NCI-H146 (cell line): ENCODE measurements at places on chromosomes 7 and 10.

- no peak for DNase-seq
Measured at GRCh38 chr10:113982769-113983168, 60.9 kb upstream of the ADRB1 start.

- no peak for DNase-seq
Measured at GRCh38 chr10:59283456-59284091, 78.8 kb downstream of the FAM13C start.

DNA sequence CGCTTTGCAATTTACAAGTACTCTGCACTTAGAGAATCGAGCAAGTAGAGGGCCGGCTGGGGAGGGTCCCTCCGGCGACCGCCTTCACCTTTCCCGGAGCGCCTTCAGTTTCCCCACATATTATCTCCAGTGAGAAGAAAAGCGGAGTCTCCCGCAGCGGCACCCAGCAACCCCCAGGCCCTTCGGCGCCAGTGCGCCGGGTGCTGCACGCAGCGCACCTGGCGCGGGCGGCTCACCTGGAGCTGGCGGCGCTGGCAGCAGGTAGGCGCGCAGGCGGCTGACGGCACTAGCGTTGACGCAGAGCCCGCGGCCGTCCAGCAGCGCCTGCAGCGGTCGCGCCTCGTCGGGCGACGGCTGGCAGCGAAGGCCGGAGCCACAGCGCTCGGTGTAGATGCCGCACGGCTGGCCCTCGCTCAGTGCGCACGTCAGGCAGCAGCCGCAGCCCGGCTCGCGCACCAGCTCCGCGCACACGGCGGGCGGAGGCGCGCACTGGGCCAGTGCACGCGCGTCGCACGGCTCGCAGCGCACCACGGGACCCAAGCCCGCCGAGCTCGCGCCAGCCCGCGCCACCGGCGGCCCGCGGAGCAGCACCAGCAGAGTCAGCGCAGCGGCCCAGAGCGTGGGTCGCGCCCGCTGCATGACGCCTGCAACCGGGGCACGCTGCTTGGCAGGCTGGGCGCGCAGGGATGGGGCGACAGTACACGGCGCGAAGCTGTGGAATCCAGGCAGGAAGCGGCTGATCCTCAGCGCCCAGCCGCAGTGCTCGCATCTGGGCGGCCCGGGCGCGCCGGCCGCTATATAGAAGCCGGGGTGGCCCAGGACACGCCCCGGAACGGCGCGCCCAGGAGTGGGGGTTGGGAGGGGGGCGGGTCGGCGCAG is at the start of gene IGFBP3:
IGFBP3 (minus strand) TSS at position 771 of the 879 bp plus-strand sequence; CDS start at position 639, 132 bp downstream.
- peak; percentile 77 for DNase-seq

GRCh38 chr7:157718303-157719007 is 381.7 kb downstream of the DNAJB6 start:
- no peak for DNase-seq

- no peak for DNase-seq
Measured at GRCh38 chr10:117161386-117162033, 23.4 kb upstream of the VAX1 start.

DNA sequence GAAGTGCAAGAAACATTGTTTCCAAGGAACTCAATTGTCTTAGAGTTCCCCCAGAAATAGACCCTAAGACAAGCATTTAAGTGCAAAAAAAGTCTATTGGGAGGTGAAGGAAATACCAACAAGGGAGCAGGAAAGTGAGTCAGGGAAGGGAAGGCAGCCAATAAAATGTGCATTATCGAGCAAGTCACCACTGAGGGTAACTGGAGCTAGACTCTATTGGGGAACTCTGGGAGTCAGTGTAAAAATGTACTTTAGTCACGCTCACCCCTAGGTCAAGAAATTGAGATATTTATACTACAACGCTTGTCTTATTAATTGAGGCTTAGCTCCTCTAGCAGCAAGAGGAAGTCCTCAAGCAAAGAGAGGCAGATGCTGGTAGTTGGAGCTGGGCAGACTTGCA is 137.7 kb downstream of the RTKN2 start:
- no peak for DNase-seq
